Ovary (tissue), 10 donors: ENCODE measurements at places on chromosomes 13 and 19. TPM values are rescaled to one million over a fixed set of nuclear protein-coding genes. Genes with fewer than 3 reads are reported as not detected.

FAM124A gene
- total RNA-seq, result 8.8 TPM

ZNF223 gene
- 5.9 TPM for total RNA-seq

PROZ gene
- not detected for total RNA-seq

RASGRP4 gene
- 1.7 TPM for total RNA-seq
